Anterior cingulate cortex (tissue), 58 donors: ENCODE measurements at places on chromosomes 5 and 9.

DNA sequence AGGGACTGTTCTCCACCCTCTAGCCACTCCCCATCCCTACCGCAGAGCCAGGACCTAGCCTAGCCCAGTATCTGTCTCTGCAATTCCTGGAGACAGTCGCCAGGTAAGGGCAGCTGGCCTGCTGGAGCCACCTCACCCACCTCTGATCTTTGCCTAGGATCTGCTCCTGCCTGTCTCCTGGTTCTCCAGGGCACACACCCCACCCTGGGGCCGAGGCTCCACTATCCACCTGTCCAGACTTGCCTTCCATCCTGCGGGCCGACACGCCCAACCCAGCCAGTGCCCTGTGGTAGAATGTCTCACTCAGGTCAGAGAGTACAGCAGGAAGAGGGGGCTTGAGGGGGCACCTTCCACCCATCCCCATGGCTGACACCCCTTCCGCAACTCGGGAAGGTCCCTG lies 15.7 kb upstream of the AQP7 start:
- no peak for DNase-seq

GRCh38 chr5:38079620-38080402 lies 178.5 kb upstream of the EGFLAM start:
- DNase-seq: no peak

- no peak for DNase-seq
Observed at GRCh38 chr5:20347334-20347733, 359.3 kb upstream of the CDH18 start.

DNA sequence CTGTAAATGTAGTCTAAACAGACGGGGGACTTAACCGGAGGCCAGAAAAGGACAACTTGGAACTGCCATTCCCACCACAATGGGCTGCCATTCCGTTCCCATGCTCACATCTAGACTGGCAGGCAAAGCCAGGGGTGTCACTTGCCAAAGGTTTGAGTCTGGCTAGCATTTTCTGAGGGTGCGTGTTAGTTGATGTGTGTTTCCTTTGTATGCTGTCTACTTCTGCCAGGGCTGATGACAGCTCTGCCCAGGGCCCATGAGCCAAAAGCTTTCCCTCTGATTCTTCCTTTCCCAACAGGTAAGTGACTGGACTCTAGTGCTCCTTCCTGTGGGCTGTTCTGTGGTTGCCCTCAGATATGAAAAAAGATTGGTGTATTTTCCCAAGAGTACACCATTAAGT lies 68.0 kb downstream of the ZNF608 start:
- DNase-seq: no peak

- no peak for DNase-seq
Observed at GRCh38 chr5:178110-178509, 13.2 kb upstream of the LRRC14B start.

DNA sequence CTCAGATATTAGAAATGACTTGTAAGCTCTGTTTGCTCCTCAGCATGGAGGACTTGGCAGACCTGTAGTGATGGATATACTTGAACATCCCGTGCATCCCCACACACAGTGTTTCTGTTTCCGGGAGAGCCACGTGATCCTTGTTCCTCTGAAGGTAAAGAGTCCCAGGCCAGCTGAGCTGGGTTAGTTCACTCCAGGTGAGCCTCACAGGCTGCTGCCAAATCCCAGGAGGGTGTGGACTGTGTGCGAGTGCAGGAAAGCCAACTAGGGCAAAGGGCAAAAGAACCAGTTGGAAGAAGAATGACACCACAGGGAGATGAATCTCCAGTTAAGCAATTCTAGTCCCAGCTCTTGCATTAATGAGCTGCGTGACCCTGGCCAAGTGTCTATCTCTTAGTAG lies 10.4 kb upstream of the TOMM5 start:
- no peak for DNase-seq

GRCh38 chr5:82911910-82912309 lies 165.3 kb downstream of the TMEM167A start:
- DNase-seq: no peak

- DNase-seq: no peak
Observed at GRCh38 chr9:87359264-87359663, 138.4 kb upstream of the DAPK1 start.

- no peak for DNase-seq
Observed at GRCh38 chr5:10741661-10742060, 19.4 kb downstream of the DAP start.

DNA sequence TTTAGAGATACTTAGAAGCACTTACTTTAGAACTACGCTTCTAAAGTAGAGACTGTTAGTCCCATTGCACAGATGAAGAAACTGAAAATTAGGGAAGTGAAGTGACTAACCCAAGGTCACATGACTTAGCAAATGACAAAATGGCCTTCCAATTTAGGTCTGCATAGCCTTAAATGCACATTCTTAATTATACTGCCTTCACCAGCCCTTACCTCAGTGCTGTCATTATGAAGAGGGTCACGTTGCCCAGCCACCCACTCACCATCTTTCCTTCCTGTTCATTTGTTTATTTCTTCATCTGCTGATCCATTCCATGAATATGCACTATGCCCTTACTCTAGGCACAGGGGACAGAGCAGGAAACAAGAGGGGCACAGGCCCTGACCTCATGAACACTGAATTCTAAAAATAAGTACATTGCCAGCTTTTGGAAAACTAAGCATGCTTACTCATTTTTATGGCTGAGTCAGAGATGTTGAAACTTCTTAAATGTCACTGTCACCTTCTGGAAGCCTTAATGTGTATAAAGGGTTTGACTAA lies 8.6 kb downstream of the HAVCR2 start:
- DNase-seq: no peak

DNA sequence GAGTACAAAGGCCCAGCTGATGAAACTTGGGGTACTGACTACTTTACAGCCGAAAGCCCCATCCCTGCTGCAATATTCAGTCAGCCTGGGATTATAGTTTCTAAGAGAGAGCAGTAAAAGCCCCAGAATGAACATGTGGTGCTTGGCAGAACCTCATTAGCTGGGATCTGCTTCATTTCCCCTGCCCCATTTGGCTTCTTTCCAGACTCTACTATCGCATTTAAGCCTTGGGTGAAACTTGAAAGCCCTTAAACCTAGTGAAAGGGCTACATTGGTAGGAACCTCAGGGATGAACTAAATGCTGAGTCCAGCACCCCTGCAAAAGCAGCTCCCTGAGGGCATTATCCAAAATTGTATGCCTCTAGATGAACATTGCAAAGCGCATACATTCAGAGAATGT lies 631.1 kb downstream of the ACTL7B start:
- DNase-seq: no peak

- DNase-seq: no peak
Observed at GRCh38 chr9:72041775-72042194, 18.6 kb downstream of the C9orf57 start.

DNA sequence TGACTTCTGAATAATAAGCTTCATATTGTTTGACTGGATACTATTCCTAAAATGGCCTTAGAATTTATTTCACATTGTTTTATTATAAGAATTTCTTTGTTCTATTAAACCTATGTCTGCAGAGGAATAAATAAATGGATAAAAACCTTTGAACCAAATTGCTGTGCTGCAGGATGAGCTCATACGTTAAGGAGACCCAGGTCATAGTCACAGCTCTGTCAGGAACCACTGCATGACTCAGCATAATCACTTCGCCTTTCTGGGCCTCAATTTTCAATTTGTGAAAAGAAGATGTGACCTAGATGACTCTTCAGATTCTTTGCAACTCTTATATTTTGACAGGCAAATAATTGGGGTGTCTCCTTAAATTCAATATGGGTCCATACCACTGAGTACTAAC lies 36.7 kb upstream of the HMHB1 start:
- no peak for DNase-seq

DNA sequence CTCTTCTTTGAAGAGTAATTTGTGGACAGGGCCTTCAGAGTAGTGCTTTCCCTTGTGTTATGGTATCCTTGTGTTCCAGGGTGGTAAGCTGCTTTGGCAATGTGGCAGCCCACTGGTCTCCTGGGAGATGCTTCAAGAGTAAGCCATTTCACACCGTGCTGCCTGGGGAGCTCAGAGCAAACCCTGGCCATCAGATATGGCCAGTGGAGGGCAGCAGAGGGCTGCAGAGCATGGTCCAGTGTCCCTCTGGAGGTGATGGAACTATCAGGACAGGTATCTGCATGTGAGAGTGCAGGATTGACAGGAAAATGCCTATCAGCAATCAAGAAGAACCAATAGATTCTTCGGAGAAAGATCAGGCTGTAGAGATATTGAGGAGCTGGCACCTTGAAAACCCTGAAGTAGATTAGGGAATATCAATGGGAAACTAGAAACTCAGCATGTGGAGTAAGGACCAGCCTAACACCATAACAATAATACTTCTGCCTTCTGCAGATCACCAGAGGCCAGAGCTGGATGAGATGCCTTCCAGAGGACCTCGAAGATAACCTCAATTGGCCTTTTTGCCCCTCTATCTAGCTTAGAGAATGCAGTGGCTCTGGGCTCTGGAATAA lies 90.8 kb downstream of the PLPPR1 start:
- DNase-seq: no peak

DNA sequence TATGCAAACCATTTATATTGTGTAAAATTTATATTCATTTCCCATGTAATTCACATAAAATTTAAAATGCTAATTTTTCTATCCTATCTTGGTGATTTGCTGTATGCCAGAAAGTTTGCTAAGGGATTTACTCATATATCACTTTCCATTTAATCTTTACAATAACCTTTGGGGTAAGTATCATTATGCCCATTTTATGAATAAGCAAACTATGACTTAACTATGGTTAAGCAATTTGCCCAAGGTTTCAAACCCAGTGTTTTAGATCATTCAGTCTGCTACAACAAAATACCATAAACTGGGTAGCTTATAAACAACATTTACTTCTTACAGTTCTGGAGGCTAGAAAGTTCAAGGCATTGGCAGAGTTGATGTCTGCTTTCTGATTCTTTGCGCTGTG lies 246.4 kb upstream of the TMEM161B start:
- DNase-seq: no peak

DNA sequence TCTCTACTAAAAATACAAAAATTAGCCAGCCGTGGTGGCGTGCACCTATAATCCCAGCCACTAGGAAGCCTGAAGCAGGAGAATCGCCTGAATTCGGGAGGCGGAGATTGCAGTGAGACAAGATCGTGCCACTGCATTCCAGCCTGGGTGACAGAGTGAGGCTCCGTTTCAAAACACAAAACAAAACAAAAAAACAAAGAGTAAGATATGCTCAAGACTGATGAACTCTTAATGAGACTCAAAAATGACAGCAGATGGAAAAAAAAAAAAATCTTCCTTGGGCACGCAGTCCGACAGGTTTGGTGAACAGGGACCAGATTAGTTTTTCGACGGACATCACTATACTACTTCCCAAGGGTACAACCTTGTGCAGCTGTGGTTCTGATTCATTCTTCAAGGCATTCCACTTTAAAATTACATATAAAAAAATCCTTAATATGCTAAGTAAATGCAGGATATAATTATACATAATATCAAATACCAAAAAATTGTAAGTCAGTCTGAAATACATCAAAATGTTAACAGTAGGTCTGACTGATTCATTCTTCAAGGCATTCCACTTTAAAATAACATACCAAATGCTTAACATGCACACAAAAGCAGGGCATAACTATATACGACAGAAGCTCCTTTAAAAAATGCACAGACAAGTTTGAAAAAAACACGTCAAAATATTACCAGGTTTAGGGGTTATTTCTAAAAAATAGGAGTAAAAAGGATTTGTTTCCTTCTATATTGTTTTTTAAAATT lies 12.3 kb downstream of the PSIP1 start:
- DNase-seq: no peak

- no peak for DNase-seq
Observed at GRCh38 chr9:5186416-5187169, 1.2 kb upstream of the INSL6 start.

GRCh38 chr9:123537809-123538208 lies 181.8 kb downstream of the CRB2 start:
- DNase-seq: no peak

GRCh38 chr9:36074870-36075532 lies 38.3 kb downstream of the RECK start:
- peak; percentile 2 for DNase-seq

DNA sequence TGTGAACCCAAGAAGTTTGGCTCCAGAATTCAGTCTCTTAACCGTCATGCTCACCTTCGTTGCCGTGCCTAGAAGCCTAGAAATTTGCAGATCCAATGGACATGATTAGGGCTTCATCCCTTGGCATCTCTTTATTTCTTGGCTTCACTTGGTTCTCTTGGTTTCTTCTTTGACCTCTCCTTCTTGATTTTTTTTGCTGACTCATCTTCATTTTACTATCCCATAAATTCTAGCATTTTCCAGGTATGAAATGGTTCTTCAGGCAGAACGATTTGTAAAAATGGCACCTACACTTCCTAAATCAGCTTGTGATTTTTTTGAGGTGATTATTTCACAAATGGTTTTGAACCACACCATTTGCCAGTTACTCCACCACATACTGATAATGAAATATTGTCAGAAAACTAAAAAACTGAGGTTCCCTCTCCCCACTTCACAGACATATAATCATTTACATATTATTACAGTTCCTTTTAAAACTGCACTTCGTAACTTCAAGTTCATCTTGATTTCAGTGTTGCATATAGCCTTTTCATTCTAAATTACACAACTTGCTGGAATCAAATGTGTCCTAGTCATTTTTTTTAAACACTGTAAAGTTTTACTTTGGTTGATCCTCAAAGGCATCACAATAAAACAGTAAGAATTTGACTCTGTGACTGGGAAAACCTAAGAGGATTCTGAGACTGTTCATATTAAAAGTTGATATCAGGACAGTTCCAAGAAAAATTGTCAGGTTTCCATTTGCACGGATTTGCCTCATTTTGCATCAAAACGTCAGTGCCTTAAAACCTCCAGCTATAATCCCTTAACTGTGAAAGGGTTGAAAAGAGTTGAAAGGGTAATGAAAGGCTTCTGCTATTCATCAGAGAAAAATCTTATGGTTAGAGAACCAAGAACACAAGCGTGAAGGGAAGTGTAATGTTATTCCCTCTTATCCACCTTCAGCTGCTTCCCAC lies 8.9 kb upstream of the NREP start:
- DNase-seq: no peak

- DNase-seq: no peak
Observed at GRCh38 chr9:102069969-102070368, 331.5 kb upstream of the GRIN3A start.

- DNase-seq: no peak
Observed at GRCh38 chr9:132630811-132631210, 39.0 kb downstream of the DDX31 start.

- no peak for DNase-seq
Observed at GRCh38 chr9:128175102-128175563, 15.1 kb downstream of the BBLN start.

GRCh38 chr9:99173570-99174504 lies 47.9 kb downstream of the ALG2 start:
- no peak for DNase-seq

DNA sequence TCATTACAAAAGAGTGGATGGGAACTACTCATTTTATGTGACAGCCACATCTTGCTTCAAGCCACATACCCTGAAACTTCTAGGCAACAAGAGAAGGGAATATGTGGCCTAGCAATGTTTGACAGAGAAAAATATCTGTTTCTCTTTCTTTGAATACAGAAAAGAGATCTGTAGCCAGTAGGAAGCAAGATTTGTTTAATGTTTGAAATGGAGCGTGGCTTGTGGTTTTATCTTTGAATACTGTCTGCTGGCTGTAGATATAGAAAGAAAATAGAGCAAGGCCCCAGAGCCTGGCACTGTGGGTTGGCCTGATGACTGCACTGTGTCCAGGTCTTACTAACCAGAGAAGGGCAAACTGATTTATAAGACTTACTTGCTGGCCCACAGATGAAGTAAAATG lies 133.8 kb downstream of the ARHGEF28 start:
- DNase-seq: no peak
